ENCODE measurements at places on chromosomes 6 and 20.
A peak's percentile ranks its signal among the peaks of the same experiment; 100 is the strongest.

- no peak for DNase-seq
Measured at GRCh38 chr6:24838081-24838480, 39.4 kb upstream of the ARMH2 start.

- DNase-seq = no peak
Measured at GRCh38 chr6:170100046-170100445, 190.8 kb downstream of the DLL1 start.

DNA sequence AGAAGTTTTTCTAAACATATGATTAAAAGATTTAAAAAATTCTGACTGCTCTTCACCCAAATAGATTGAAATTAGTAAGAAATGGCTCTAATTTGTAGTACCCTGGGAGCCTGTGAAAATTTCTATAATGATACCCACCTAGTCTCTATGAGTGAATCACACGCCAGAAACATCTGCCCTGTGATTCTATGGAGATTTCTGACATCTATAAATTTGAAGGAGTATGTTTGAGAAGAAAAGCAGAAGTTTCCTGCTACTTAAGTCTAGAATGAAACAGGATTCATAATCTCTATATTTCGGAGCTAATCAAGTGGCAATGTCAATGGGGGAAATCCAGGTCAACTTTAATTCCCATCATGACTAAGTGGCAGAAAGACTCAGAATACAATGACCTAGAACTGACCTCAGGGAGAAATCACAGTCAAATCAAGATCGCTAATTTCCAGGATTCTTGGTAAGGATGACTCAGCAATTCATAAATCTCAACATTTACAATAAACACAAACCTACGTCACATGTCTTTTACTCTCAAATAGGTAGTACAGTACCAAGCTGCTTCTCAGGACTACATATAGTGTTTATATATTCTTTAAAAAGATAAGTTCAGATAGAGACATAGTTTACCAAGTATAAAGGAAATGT, 186.2 kb upstream of the TNFAIP3 start:
- DNase-seq = peak; percentile 28

GRCh38 chr6:33197431-33198048, 2.9 kb downstream of the RXRB start:
- DNase-seq = peak; percentile 40

DNA sequence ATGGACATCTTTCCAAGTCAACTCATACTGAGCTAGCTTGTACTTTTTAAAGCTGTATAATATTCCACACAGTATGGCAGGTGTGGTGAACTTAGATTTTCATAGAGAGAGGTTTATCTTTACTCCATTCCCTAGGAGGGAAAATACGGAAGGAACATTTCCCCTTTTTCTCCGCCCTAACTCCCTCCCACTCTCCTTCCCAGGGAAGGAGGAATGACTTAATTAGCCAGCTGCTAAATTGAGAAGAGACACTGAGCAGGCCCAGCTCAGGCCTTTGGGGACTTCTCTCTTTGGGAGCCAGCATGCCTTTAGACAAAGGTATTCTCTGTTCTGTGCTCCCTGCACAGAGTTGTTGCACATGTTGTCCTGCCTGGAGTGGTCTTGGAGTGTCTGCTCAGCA, 46.1 kb downstream of the MBOAT1 start:
- no peak for DNase-seq

- DNase-seq = peak; percentile 34
Measured at GRCh38 chr6:149028767-149029405, 282.1 kb downstream of the UST start.

DNA sequence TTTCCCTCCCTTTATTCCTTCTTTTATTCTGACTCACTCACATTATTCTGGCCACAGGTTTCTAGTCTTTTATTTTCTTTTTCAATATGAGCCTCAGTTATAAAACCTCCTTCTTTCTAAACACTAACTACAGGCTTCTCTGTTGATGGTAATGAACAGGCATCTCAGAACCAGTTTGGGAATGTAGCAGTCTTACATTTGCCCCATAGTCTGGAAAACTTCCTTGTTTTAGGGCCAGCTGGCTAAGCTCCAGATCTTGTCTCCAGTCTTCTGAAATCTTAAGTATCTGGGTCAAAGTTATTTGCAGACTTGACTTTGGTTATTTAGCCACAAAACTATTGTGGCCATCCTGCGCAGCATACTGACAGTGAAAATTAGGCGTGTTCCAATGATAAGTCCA, 97.0 kb upstream of the MAN1A1 start:
- no peak for DNase-seq

All from GM06990 (cell line).